Fibroblast of lung (primary cell): ENCODE measurements at places on chromosomes 5 and 9.

DNA sequence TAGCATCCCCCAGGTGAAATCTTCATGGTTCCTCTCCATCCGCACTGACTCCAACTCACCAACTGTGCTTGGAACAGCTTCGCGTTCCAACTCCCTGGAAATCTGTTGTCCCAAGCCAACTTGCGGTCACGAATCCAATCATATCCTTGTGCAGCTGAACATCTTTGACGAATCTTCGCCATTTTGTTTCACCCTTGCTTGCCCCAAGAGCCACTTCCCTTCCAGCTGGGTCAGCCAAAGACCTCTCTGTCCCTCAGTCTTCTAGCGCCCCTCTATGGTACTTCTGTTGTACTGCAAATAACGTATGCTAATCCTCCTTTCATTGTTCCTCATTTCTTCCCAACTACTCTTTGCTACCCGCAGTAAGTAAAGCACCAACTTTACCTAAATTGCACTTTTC, 61.0 kb upstream of the TARS1 start:
- H3K27ac ChIP-seq: no peak overlapping the region
- H3K4me3 ChIP-seq: no peak overlapping the region
- H3K4me1 ChIP-seq: no peaks in the 10 kb centered on the region
- no peaks in the 10 kb centered on the region for H3K36me3 ChIP-seq
- DNase-seq: no peak

GRCh38 chr5:148826739-148827070, 294 bp downstream of the ADRB2 start:
- H3K4me1 ChIP-seq: peaks cover 6% of the 10 kb centered on the region
- H3K36me3 ChIP-seq: no peaks in the 10 kb centered on the region
- H3K27me3 ChIP-seq: no peaks in the 10 kb centered on the region
- peak overlapping the region; percentile 71 for H3K4me3 ChIP-seq
- H3K27ac ChIP-seq: peak overlapping the region; percentile 75

GRCh38 chr5:6592601-6593000, 40.2 kb downstream of the NSUN2 start:
- no peaks in the 10 kb centered on the region for H3K27me3 ChIP-seq
- no peak overlapping the region for H3K4me3 ChIP-seq
- peaks cover 2% of the 10 kb centered on the region for H3K36me3 ChIP-seq

DNA sequence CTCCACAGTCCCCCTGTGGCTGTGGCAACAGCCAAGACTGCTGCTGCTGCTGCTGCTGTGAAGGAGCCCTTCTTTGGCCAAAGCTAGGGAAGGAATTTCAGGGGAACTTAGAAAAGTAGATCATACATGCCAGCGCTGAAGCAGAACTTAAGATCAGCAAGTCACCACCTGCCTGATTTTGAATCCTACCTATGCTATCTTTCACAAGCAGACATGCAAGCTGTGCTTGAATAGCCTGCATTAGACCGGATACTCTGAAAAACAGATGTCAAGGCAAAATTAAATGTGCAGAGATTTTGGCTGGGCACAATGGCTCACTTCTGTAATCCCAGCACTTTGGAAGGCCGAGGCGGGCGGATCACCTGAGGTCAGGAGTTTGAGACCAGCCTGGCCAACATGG, 99.3 kb upstream of the ZNF366 start:
- H3K4me3 ChIP-seq: no peak overlapping the region
- no peak overlapping the region for H3K27ac ChIP-seq
- DNase-seq: no peak
- H3K36me3 ChIP-seq: no peaks in the 10 kb centered on the region

DNA sequence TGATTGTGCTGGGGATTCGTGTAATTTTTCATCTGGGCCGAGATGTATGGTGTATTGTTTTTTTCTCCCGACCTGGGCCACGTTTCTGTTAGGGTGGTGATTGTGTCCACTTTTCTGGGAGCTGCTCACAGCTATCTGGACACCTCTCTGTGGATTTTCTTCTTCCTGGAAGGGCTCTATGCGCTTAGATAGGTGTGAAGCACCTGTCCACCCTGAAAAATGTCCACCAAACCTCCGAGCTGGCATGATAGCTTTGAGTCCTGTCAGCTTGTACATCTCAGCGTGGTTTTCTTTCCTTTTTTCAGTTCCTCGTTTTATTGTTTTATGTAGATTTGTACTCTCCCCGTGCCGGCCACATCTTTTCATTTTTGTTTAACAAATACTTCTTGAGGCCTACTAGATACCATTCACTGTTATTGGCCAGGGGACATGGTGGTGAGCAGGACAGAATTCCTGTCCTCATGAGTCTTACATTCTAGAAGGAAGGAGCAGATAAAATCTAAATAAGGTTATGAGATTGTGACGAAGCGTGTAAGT, 1.1 kb downstream of the UGCG start:
- H3K36me3 ChIP-seq: peaks cover 2% of the 10 kb centered on the region
- no peaks in the 10 kb centered on the region for H3K27me3 ChIP-seq
- no peaks in the 10 kb centered on the region for H3K4me1 ChIP-seq
- H3K27ac ChIP-seq: peak overlapping the region; percentile 93

DNA sequence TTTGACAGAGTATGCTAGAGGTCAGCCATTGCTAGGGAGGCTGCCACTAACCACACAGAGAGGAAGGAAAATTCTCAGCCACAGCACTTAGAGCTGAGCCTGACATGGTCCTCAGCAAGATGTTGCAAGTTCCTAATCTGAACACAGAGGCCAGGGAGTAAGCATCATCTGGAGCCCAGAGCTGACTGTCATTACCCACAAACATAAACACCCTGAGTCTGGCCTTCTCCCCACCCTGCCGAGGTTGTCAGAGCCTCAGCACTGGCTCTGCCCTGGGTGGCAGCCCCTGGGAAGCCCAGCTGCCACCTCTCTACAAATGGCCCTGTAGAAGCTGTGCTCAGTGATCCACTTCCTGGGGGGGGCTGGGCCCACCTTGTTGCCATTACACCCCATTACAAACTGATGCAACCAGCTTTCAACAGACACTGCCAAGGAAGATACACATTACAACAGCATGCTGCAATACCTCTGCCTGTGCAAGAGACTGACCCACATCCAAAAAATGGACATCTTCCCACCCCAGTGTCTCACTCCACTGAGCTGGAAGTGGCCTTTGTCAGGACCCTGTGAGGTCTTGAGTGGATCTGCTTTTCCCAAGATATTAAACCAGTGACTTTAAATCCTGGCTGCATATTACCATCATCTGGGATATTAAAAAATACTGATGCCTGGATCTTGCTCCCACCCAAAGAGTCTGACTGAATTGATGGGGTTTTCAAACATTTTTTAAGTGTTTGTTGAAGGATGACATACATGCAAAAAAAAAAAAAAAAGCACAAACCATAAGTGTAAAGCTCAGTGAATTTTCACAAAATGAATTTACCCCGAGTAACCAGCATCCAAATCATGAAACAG, 33.0 kb downstream of the IRF1 start:
- H3K36me3 ChIP-seq: peaks cover 1% of the 10 kb centered on the region
- H3K27me3 ChIP-seq: no peaks in the 10 kb centered on the region
- peak; percentile 67 for DNase-seq
- no peak overlapping the region for H3K4me3 ChIP-seq
- peaks cover 40% of the 10 kb centered on the region for H3K4me1 ChIP-seq

DNA sequence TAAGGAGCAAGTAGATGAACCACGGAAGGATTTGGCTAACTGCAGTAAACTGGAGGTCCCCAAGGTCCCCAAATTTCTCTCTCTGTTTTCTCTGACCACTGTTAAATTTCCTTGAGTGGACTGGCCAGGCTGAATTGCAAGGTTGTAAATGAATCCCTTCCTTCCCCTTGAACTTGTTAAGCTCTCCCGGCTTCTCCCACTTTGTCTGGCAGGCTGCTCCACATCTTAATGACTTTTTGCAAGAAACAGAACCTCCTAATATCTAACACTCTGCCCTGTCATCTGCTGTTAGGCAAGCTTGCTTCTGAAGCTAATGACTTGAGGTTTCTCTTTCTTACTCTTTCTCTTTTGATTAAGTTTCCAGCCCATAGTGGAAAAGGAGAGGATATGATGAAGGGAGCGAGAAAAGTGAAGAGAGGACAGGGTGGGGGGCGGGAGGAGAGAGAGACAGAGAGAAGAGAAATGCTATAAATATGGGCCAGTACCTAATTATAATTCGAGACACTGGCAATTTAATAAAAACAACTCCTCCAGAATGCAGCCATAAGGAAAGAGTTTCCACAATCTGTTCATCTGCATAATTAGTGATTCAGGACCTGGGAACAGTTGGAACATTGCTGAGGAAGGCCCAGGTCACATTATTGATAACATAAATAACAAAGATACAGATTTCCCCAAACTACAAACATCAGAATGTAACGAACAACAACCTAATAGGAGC, 437.3 kb upstream of the MPDZ start:
- no peak overlapping the region for H3K27ac ChIP-seq
- H3K4me1 ChIP-seq: peaks cover 14% of the 10 kb centered on the region
- no peaks in the 10 kb centered on the region for H3K36me3 ChIP-seq
- H3K27me3 ChIP-seq: no peaks in the 10 kb centered on the region

DNA sequence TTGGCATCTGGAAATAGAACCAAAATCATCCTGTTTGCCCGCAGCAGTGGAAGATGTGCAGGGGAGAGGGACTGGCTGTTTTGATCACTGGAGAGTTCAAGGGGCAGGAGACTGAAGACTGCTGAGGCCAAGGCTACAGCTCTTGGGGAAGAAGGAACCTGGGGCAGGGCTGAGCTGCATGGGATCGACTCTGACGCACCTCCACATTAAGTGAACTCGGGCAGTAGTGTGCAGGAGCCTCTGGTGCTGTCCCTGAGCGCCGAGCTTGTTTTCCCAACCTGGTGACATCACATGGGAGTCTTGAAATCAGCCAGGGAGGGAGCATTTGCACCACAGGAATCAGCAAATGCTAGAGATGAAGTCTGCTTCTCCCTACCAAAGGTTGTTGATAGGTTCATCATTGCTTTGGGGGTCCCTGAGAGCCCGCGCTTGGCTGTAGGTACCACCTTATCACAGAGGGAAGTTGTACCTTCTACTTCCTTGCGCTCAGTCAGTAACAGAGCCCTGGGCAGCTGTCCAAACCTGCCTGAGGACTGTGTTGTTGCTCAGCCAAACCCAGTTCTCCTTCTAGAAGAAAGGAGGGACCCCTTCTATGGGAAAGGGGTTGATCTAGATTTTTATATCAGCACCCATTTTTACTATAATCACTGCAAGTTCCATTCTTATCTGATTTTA, 52.3 kb upstream of the CTSL start:
- H3K4me1 ChIP-seq: no peaks in the 10 kb centered on the region
- no peak overlapping the region for H3K27ac ChIP-seq
- H3K27me3 ChIP-seq: no peaks in the 10 kb centered on the region
- DNase-seq: no peak
- no peak overlapping the region for H3K4me3 ChIP-seq

- H3K36me3 ChIP-seq: no peaks in the 10 kb centered on the region
- H3K4me3 ChIP-seq: no peak overlapping the region
- H3K27ac ChIP-seq: no peak overlapping the region
- H3K4me1 ChIP-seq: no peaks in the 10 kb centered on the region
- no peak for DNase-seq
Measured at GRCh38 chr9:27457445-27457844, 66.6 kb upstream of the IFNK start.

- H3K36me3 ChIP-seq: no peaks in the 10 kb centered on the region
- H3K27me3 ChIP-seq: no peaks in the 10 kb centered on the region
- no peak overlapping the region for H3K4me3 ChIP-seq
- peak; percentile 42 for DNase-seq
Measured at GRCh38 chr5:1204693-1205242, 3.4 kb downstream of the SLC6A19 start.

GRCh38 chr9:69371001-69371400, 46.0 kb downstream of the ENTREP1 start:
- H3K4me3 ChIP-seq: no peak overlapping the region
- DNase-seq: peak; percentile 67
- H3K4me1 ChIP-seq: no peaks in the 10 kb centered on the region
- no peaks in the 10 kb centered on the region for H3K36me3 ChIP-seq
- H3K27me3 ChIP-seq: no peaks in the 10 kb centered on the region

- H3K36me3 ChIP-seq: no peaks in the 10 kb centered on the region
- no peak overlapping the region for H3K4me3 ChIP-seq
- peaks cover 6% of the 10 kb centered on the region for H3K4me1 ChIP-seq
- peak; percentile 78 for DNase-seq
Measured at GRCh38 chr5:38719916-38720315, 125.9 kb upstream of the OSMR start.

DNA sequence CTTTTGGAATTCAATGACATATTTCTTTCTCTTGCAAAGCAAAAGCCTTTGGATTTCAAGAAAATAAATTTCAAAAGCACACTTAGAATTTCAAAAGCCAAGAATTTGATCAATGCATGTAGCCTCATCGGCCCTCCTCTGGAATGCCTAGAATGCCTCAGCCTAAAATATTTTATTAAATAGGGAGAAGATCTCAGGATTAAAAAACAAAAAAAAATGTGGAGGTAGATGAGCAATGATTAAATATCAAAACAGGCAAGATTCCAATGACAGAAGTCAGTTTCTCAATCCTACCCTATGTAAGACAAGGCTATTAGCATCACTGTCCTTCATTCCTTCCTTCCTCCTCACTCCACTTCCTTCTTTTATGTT, 169.0 kb downstream of the CDH6 start:
- H3K4me3 ChIP-seq: no peak overlapping the region
- no peaks in the 10 kb centered on the region for H3K27me3 ChIP-seq
- DNase-seq: peak; percentile 49
- peaks cover 49% of the 10 kb centered on the region for H3K4me1 ChIP-seq
- no peaks in the 10 kb centered on the region for H3K36me3 ChIP-seq

DNA sequence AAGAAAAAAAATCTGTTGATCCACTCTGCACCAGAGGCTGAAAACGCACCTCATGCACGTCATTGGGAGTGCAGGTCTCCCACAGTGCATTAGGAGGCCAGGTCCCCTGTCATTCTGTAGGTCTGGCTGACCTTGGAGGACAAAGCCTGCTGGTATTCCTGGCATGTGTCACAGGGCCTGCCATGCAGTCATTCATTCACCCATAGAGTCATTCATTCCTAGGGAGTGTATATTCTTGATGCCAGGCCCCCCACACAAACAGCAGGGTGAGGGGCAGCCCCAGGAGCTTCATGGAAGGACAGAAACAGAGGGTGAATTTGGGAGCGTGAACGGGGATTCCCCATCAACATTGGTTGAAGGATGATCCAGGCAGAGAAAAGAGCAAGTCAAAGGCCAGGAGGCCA, 2.2 kb downstream of the GBGT1 start:
- no peaks in the 10 kb centered on the region for H3K4me1 ChIP-seq
- no peaks in the 10 kb centered on the region for H3K36me3 ChIP-seq
- DNase-seq: no peak
- no peaks in the 10 kb centered on the region for H3K27me3 ChIP-seq
- H3K4me3 ChIP-seq: no peak overlapping the region
- H3K27ac ChIP-seq: no peak overlapping the region

- peaks cover 16% of the 10 kb centered on the region for H3K36me3 ChIP-seq
- H3K27ac ChIP-seq: no peak overlapping the region
- peaks cover 15% of the 10 kb centered on the region for H3K4me1 ChIP-seq
- no peaks in the 10 kb centered on the region for H3K27me3 ChIP-seq
Measured at GRCh38 chr5:150021491-150022157, 21.1 kb downstream of the HMGXB3 start.

DNA sequence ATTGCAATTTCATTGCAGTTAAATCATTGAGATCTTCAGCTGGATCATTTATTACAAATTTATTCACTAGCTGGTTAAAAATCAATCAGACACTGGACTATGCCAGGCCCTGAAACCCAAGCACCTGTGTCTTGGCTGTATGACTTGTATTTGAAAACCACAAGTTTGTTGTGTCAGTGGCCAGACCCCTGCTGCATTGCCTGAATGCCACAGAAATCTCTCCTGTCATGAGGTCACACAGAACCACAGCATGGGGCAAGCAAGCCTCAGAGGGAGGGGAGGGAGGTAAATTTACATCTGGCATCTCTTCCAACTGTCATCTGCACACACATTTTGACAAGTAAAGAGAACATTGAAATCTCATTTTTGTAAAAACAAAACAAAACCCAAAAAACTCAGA, 90.0 kb downstream of the ARRDC3 start:
- no peak overlapping the region for H3K27ac ChIP-seq
- no peaks in the 10 kb centered on the region for H3K27me3 ChIP-seq
- no peak overlapping the region for H3K4me3 ChIP-seq
